AG04450 (cell line): ENCODE measurements at places on chromosomes 3 and 15. TPM values are rescaled to one million over a fixed set of nuclear protein-coding genes. Genes with fewer than 3 reads are reported as not detected.

DNA sequence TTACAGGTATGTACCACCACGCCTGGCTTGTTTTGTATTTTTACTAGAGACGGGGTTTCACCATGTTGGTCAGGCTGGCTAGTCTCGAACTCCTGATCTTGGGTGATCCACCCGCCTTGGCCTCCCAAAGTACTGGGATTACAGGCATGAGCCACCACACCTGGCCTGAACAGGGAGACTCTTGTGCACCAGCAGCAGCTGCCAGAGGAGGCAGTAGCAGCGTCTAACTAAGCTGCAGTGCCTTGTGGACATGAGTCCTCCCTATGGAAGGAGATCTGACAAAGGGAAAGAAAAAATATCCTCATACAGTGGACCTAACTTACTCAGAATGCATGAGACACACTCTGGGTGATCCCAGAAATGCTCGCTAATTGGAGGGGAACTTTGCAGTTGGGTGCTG lies 36.8 kb upstream of the NEO1 start:
- DNase-seq = no peak

DNA sequence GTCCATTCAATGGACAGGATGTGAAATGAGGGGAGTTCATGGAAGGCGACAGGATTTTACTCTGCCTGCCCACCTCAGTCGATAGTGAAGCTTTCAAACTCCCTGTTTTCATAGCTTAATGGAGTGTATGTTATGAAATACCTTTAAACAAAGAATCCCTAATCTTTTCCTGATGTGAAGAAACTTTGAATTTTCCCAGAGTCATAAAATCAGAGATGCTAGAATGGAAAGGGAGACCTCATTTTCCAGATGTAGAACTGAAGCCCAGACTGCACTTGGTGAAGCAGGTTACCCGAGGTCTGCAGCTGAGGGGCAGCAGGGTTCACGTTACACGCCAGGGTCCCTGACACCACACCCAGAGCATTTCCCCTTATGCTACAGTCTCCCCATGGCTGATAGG lies 34.7 kb upstream of the LACTB start:
- DNase-seq = no peak

DNA sequence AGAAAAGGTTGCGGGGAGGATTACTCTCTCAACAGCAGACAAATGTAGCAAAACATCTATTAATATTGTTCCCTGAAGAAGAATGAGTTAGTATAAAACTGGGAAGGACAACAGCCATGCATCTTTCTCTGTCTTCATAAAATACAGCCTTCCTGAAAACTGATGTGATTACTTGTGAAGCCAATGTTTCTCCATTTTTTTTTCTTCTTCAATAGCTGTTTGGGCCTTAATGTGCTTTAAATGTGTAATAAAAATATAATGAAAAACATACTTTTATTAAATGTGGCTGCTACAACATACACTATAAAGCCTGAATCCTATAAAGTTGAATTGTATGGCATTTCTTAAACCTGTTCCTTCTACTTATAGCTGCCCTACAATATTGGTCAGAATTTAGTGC lies 146.3 kb upstream of the LMCD1 start:
- no peak for DNase-seq

DNA sequence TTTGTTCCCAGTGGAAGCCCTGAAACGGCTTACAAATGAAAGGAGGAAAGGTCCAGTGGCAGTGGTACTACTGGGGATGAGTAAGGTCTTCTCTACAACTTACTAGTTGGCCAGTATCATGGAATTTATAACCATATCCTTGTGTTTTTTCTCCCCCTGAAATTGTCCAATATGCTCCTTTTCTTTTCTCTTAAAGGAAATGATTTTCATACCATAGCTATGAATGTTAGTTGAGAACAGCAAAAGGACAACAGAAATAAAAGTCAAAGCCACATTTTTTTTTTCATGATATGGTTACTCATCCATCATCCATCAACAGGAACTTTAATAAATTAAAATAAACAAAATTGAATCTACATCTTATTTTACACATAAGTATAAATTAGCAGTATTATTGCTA lies 450.4 kb downstream of the MFSD1 start:
- no peak for DNase-seq

DNA sequence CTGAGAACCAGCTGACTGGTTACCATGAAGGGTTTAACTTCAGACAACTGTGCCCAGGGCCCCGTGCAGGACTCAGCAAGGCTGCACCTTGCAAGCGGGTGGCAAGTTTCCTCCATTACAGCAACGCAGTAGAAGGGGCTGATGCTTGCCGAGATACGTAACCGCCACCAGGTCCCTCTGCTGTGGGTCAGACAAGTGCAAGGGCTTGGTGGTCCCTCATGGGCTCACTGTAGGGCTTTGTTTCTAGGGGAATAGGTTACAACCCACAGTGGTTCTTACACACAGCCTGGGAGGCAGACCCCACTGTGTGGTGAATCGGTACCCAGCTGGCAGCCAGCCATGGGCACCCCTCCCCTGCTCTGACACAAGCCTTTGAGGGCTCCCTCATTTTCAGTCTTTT lies 15.5 kb upstream of the SNRPA1 start:
- no peak for DNase-seq

DNA sequence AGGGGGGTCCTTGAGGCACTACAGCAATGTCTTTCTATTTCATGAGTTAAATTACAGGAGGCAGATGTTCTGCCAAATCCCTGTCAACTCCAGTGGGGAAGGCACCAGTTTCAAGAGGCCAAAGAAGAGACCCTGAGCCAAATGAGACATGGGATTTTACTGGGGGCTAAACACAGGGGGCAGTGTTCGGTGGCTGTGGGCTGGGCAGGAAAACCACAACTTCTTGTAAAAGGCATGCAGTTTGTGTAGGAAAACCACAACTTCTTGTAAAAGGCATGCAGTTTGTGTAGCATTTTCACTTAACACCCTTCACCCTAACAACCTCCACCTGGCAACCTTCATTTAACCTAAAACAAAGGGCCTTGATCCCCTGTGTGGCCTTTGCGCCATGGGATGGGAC lies 61.0 kb downstream of the POLR2M start:
- no peak for DNase-seq

GRCh38 chr15:85337425-85338074 lies 42.9 kb upstream of the AKAP13 start:
- no peak for DNase-seq

DNA sequence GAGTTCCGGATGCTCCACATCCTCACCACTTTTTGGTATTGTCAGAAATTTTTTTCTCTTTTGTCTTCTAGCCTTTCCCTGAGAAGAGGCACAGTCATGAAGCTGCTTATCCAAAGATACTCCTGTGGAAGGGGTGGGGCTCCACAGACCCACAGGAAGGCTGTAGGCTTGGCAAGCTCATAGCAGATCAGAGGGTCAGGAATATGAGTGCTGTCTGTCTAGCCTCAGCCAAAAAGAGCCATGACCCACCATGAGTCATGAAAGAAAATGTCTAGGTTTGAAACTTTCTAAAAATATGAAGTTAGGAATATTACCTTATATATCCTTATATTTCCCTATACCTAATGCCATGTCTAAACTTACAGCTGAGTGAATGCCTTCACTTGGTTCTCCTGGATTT lies 118.2 kb upstream of the THBS1 start:
- DNase-seq = no peak

DNA sequence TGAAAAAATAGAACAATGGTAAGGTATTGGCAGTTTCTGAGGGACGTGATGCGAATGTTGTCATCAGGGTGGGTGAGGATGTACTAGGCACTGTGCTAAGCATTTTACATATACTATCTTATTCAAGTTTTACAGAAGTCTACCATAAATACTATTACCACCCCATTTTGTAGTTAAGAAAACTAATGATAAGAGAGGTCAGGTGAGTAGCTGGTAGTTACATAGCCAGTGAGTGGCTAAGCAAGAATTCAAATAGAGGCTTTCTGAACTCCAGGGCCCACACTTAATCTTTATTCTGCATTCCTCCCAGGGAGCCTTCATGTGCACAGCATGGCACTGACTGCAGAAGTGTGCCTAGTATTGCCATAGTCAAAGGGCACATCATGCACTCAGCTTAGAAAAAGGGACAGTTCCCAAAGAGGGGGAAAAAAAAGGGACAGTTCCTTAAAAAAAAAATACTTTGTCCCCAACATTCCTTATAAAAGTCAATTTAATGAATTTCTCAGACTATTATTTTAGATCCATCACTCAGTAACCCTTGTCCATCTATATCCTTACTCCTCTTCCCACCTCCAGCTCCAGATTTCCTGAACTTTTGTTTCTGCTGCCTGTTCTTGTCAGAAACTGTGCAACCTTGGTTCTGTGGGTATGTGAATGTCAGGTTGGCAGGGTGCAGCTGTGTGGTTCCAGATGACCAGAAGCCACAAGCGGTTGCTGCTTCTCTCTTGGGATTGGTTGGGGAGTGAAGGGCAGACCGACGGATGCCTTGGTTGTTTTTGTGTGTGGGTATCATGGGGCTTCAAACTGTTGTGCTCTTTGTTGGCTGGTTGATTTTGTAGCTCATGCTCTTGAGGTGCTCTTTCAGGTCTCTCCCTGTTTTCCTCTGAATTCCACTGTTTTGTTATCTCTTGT lies 8.3 kb downstream of the MAPKBP1 start:
- no peak for DNase-seq

- no peak for DNase-seq
Measured at GRCh38 chr3:32308378-32308777, 69.9 kb downstream of the CMTM8 start.

DNA sequence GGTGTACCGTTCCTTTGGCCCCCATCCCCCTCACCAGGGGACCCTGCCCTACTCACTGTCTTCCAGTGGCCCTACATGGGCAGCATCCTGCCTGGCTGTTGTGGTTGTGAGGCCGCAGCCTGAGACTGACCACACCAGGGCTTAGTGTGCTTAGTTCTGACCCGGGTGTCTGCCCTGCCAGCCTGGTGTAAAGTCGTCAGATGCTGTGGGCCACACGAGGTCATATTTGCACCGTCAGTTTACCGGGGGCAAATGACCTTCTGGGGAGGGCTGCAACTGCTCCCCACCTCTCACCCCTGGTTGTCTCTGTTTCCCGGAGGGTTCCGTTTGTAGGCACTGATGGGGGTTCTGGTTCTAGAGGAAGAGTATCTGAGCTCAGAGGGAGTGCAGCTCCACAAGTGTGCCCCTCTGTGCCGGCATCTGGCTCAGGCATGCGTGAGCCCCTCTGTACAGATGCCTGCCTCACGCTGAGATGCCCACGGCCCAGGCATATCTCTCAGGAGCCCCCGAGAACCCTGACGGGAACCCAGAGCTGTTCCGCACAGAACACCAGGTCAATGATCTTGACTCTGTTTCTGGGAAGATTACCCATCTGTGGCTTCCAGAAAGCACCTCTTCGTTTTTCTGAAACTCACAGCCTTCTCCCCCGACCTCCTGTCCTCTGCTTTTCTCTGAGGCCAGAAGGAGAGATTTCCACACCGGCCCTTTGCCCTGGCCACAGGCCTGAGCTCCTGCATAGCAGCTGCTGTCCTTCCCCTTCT lies 19.2 kb downstream of the KLF13 start:
- no peak for DNase-seq

DNA sequence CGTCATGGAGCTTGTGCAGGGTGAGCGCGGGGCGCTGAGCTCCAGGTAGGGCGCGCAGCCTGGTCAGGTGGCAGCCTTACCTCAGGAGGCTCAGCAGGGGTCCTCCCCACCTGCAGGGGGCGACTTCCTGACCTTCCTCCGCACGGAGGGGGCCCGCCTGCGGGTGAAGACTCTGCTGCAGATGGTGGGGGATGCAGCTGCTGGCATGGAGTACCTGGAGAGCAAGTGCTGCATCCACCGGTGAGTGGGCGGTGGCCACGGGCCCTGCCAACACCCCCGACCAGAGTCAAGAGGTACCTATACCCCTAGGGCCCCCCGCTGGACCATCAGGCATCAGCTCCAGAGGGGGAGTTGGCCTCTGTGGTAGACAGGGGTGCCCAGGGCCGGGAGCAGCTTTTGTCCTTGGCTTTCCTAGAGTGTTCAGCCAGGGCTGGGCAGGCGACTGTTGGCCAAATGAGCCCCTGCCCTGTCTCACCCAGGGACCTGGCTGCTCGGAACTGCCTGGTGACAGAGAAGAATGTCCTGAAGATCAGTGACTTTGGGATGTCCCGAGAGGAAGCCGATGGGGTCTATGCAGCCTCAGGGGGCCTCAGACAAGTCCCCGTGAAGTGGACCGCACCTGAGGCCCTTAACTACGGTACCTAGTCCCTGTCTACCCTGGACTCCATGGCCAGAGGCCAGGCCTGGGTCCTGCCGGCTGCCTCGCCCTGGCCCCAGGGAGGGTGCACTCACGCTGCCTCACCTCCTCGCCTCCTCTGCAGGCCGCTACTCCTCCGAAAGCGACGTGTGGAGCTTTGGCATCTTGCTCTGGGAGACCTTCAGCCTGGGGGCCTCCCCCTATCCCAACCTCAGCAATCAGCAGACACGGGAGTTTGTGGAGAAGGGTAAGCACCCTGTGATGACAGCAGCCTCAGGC lies 9.1 kb downstream of the FES start:
- no peak for DNase-seq

GRCh38 chr3:170701696-170702678 lies 116.1 kb upstream of the SLC7A14 start:
- no peak for DNase-seq

The PIGBOS1 gene
- polyA plus RNA-seq = 15.0 and 19.7 TPM in 2 replicates

The LYSMD4 gene
- polyA plus RNA-seq = 3.2 and 3.3 TPM in 2 replicates

The GNAT1 gene
- not detected in 2 replicates for polyA plus RNA-seq

The CTXN2 gene
- polyA plus RNA-seq = not detected in 2 replicates

The PLA2G4D gene
- polyA plus RNA-seq = not detected in 2 replicates

The C3orf52 gene
- polyA plus RNA-seq = 5.8 and 7.0 TPM in 2 replicates

The STRIT1 gene
- polyA plus RNA-seq = not detected in 2 replicates

The KCNAB1 gene
- polyA plus RNA-seq = 0.07 TPM in 1 of 2 replicates, not detected in the other
